ENCODE measurements at places on chromosomes 3 and 15.
A peak's percentile ranks its signal among the peaks of the same experiment; 100 is the strongest.

DNA sequence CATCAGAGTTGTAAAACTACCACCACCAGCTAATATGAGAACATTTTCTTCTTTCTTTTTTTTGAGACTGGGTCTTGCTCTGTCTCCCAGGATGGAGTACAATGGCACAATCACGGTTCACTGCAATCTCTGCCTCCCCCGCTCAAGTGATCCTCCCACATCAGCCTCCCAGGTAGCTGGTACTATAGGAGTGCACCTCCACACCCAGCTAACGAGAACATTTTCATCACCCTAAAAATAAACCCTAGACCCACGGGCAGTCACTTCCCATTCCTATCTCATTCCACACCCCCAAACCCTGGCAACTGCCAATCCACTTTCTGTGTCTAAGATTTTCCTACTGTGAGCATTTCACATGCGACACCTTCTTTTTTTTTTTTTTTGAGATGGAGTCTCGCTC lies 130.9 kb downstream of the ATP10A start:
- DNase-seq = no peak

- DNase-seq = no peak
Observed at GRCh38 chr3:14926592-14926991, 20.8 kb upstream of the NR2C2 start.

GRCh38 chr15:32908872-32909271 lies 191.1 kb downstream of the GREM1 start:
- DNase-seq = no peak

DNA sequence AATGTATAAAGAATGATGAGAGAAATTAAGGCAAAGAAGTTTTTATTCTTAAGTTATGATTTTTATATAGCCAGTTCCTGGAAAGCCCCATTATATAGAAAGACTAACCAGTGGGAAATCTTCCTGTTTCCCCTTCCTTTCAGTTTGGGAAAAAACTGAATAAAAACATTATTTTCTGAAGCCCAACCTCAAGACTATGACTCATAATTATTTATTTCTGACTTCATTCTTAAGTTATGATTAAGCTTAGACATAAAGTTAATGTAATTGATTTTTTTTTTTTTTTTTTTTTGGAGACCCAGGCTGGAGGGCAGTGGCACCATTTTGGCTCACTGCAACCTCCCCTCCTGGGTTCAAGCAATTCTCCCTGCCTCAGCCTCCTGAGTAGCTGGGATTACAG lies 55.8 kb downstream of the TRPC1 start:
- no peak for DNase-seq

DNA sequence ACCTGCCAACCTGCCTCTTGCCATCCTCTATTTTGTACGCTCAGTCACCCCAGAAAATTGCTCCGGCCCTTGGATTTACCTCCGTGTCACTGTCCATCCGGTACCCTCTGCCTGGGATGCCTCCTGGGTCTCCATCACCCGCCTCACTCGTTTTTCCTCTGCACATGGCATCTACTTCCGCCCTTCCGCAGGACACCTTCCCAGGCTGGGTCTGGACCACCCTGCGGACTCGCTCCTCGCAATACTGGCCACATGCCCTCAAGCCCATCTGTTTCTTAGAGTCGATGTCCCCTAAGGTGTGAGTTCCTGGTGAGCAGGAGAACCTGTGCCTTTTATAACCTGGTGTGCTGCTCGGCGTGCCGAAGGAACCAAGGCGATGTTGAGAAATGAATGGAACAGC lies 58.5 kb downstream of the APBA2 start:
- no peak for DNase-seq

DNA sequence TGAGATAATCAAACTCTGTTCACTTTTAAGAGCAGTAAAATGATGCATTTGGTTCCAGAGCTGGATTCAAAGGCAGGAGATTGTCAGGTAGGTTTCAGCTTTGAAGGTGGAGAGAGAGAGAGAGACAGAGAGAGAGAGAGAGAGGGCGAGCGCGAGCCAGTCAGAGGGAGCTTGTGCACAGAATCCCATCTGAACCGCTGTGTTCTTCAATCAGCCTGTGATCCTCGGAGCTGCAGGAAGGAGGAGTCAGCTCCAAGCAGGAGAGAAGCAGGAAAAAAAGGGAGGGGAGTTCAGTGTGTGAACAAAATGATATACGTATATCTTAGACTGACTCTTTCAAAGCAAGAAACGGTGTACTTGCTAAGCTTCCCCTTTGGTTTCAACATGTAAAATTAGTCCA lies at the start of gene GPR149:
TSS of gene GPR149 (minus strand) at position 177 of the 400 bp plus-strand sequence. CDS start 575 bp downstream, outside the sequence.
- no peak for DNase-seq

DNA sequence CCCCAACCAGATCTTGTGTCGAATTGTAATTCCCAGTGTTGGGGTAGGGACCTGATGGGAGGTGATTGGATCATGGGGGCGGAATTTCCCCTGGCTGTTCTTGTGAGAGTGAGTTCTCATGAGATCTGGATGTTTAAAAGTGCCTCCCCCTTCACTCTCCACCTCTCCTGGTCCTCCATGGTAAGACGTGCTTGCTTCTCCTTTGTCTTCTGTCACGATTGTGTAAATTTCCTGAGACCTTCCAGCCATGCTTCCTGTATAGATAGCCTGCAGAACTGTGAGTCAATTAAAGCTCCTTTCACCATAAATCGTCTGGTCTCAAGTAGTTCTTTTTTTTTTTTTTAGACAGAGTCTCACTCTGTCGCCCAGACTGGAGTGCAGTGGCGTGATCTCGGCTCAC lies 42.3 kb downstream of the NR1D2 start:
- no peak for DNase-seq

GRCh38 chr15:85667491-85668424 lies 127.0 kb downstream of the KLHL25 start:
- DNase-seq = peak; percentile 34

GRCh38 chr3:132038198-132038825 lies 3.5 kb upstream of the CPNE4 start:
- no peak for DNase-seq

DNA sequence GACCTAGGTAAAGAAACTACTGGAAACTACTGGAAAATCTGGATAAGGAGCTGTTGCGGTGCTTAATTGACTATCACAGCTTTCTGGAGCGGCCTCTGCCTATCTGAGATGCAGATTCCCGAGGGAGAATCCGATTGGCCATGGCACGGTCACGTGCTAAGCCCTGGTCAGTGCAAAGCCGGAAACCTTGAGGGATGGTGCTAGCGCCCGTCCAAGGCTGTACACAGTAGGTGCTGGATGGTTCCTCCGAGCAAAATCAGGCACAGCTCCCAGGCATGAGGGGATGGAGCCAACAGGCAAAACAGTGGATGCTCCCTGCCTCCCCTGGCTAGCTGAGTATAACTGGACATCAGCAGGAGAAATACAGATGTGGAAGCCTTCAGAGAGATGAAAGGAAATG lies 238.7 kb upstream of the HES1 start:
- no peak for DNase-seq

DNA sequence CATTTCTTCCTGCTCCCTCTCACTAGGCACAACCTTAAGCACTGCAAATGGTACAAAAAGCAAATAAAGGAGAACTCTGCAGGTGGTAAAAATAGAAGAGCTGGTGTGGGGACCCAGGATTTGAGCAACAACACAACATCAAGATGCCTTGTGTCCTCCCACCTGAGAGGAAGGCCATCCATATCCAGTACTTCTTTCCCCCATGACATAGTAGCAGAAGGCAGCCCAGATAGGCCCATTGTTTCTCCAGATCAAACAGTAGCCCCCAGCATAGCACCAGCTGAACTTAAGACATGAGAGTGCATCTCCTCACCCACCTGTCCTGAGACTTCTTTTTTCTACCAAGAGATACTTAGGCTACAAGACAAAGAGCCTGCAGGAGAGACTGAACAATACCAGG lies 180.5 kb downstream of the GOLGA6L6 start:
- no peak for DNase-seq

DNA sequence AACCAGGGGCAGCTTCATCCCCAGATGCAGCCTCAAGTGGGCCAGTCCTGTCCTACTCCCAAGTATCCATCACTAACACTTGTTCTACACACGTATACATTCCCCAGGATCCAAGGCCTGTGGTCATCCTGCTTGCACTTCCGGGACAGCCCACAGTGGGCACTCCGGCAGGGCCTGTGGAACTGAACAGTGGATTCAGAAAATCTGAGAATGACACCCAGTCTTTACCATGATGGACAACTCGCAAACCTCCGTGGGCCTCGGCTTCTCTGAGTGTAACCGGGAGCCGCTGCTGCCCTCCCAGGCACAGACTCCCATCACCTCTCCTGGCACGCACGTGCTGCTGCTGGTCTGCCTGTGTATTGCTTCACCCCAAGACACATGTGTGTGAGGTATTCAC lies 59.6 kb downstream of the ATP10A start:
- DNase-seq = no peak

DNA sequence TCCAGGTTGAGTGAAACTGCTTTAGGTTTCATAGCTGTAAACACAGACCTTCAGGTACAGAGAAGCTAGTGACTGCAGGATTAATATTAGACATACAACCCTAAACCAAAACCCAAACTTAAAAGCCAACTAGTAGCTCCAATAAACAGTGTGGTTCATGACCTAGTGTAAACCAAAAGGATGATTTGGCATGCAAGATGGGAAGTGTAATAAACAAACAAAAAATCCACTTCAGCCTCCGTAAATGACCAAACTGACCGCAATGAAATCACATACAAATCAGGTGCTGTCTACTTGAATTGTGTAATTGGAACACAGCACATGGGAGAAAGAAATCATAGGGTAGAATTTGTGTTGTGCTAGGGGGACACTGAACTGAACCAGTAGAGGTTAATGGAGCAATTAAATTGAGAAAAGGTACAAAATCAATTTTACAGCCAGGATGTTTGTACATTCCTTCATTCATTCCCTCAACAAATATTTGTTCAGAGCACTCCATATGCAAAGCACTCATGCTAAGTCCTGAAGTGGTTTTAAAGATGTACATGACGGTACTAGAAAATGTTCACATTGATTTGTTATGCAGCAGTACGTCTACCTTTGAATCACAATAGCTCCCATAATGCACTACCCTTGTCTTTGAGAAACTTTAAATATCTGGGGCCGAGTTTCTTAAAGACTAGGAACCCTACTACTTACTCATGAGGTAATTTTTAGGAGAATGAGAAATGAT lies 21.4 kb upstream of the CHST2 start:
- no peak for DNase-seq

DNA sequence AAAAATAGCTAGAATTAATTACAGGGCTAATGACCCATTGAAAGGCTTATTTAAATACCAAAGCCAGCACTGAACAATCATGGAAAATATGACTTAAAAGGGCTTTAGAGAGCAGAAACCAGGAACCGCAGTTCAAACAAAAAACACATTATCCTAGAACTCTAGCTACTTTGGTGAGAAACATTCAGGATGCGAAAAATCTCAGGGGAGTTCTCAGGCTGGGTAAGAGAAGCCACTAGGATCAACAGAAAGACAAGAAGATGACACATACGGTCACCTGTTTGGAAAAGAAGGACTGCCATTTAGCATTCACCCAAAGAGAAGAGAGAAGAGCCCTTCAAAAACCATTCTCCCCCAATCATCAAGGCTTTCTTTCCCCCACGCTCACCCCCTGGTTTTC lies 75.6 kb upstream of the ICE2 start:
- no peak for DNase-seq

GRCh38 chr15:39438799-39439592 lies 141.9 kb upstream of the THBS1 start:
- no peak for DNase-seq

DNA sequence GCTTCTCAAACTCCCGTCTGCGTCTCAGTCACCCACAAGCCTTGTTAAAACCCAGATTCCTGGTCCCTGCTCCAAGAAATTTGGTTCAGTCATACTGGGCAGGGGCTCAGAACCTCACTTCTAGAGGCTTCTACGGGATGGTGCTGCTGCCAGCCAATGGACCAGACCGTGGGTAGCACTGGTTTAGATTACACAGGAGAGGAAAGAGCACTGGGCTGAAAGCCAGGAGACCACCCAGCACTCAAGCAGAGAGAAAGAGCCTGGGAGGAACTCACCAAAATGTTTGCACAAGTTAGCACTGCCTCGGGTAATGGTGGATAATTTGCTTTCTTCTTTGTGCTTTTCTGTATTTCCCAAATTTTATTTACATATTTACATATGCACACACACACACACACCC lies 46.9 kb upstream of the MUC13 start:
- no peak for DNase-seq

GRCh38 chr3:112736386-112736785 lies 95.4 kb upstream of the CCDC80 start:
- DNase-seq = no peak

- DNase-seq = no peak
Observed at GRCh38 chr3:150483226-150483625, 63.1 kb downstream of the SERP1 start.

GRCh38 chr3:193593668-193594030 lies 641 bp downstream of the OPA1 start:
- DNase-seq = no peak

- DNase-seq = no peak
Observed at GRCh38 chr15:63364399-63365272, 17.0 kb downstream of the CA12 start.

Measured in stimulated activated CD8-positive, alpha-beta memory T cell treated with anti-CD3 and anti-CD28 coated beads, Interleukin-4, amount 100 ng/mL, for 4 hours (primary cell).